ENCODE measurements at places on chromosomes 12 and 14.
A peak's percentile ranks its signal among the peaks of the same experiment; 100 is the strongest.

GRCh38 chr12:117344716-117345115, 16.7 kb downstream of the NOS1 start:
- DNase-seq = no peak

DNA sequence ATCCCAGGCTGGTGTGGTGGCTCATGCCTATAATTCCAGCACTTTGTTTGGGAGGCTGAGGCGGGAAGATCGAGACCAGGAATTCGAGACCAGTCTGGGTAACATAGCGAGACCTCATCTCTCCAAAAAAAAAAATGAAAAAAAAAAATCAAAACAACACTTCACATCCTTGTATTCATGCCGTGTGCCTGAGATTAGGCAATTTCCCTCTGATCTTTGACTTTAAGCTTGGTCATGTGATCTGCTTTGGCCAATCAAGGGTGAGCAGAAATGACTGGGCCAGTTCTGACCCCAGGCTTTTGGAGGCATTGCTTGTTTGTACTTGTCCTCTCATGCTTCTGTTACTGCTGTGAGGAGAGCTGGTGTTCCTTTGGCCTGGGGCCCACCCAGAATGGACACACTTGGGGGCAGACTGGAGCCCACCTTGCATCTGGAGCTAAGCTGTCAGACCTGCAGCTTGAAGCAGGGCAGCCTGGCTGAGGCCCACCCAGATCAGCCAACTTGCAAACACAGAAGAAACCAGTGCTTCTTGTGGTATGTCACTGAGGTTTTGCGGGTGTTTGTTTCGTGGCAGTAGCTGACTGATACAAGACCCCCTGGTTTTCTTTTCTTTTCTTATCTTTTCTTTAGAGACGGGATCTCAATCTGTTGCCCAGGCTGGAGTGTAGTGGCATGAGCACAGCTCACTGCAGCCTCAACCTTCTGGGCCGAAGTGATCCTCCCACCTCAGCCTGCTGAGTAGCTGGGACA, 29.7 kb upstream of the TBX3 start:
- no peak for DNase-seq

- no peak for DNase-seq
Observed at GRCh38 chr12:109448707-109449390, 28.3 kb downstream of the KCTD10 start.

- no peak for DNase-seq
Observed at GRCh38 chr14:101878822-101879528, 85.4 kb upstream of the DYNC1H1 start.

DNA sequence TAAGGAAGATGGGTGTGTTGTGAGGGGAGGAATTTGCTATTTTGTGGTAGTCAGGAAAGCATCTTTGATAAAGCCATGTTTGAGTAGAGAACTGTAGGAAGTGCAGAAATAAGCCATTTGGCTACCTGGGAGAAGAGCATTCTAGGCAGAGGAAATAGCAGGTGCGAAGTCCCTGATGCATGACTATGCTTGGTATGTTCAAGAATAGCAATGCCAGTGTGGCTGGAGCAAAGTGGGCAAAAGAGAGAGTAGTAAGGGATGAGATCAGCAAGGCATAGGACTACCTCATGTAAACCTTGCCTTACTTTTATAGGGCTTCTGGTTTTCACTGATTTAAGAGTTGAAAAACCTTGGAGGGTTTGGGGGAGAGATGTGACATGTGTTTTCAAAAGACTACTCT, 365.5 kb upstream of the GARIN6 start:
- DNase-seq = no peak

GRCh38 chr12:12008931-12009611, 61.7 kb upstream of the BCL2L14 start:
- DNase-seq = peak; percentile 78

DNA sequence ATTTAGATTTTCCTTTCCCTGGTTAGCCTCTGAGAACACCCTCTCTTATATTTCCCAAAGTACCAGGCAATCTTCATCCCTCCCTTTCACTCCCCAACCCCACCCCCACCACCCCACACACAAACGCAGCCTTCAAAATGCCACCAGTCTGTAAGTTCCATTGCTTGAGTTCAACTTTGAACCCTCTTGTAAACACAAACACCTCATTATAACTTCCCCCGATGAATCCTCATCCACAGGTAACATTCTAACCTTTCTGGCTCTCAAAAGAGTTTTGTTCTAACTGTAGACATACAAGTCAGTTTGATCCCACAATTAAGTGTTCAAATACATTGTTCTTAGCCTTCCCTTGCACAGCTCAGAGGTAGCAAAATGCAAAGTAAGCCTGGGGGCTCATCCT, 199.4 kb upstream of the FOXN3 start:
- DNase-seq = no peak

- no peak for DNase-seq
Observed at GRCh38 chr12:92000597-92000996, 145.0 kb downstream of the BTG1 start.

GRCh38 chr14:37587131-37587803, 7.8 kb downstream of the FOXA1 start:
- DNase-seq = no peak

- DNase-seq = no peak
Observed at GRCh38 chr12:5102261-5102789, 58.6 kb downstream of the KCNA5 start.

GRCh38 chr14:43169722-43170121, 1337.4 kb downstream of the FSCB start:
- DNase-seq = no peak

DNA sequence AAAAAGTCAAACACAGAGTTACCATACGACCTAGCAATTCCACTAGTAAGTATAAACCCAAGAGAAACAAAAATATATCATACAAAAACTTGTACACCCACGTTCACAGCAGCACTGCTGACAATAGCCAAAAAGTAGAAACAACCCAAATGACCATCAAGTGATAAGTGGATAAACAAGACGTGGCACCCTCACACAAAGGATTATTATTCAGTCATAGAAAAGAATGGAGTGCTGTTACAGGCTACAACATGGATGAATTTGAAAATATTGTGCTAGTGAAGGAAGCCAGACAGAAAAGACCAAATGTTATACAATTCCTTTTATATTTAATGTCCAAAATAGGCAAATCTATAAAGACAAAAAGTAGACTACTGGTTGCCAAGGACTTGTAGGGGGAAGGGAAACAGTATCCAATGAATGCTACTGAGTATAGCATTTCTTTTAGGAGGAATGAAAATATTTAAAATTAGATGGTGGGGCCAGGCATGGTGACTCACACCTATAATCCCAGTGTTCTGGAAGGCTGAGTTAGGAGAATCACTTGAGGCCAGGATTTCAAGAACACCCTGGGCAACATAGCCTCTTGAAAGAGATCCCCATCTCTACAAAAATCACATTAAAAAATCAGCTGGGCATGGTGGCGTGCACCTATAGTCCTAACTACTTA, 41.9 kb downstream of the SPTLC2 start:
- DNase-seq = no peak

GRCh38 chr12:91367234-91367849, 184.7 kb upstream of the DCN start:
- DNase-seq = peak; percentile 23

- no peak for DNase-seq
Observed at GRCh38 chr12:94231709-94232108, 83.3 kb downstream of the PLXNC1 start.

GRCh38 chr12:54126696-54127537, 61.9 kb downstream of the SMUG1 start:
- peak; percentile 78 for DNase-seq

- DNase-seq = no peak
Observed at GRCh38 chr14:24913746-24914145, 136.2 kb downstream of the STXBP6 start.

DNA sequence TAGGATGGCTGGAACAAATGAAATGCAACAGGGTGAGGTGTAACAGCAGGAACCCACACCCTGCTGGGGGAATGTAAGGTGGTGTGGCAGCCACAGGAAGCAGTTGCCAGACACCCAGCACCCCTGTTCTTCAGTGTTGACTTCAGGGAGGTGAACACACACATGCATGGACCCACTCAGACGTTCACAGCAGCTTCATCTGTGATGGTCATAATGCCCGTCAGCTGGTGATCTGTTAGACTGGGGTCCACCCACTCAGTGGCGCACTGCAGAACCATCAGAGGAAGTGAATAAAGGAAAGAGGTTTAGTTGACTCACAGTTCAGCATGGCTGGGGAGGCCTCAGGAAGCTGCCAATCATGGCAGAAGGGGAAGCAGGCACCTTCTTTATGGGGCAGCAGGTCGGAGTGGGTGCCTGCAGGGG, 22.7 kb upstream of the TEX22 start:
- no peak for DNase-seq

GRCh38 chr12:10310926-10311720, 3.5 kb downstream of the KLRD1 start:
- no peak for DNase-seq

DNA sequence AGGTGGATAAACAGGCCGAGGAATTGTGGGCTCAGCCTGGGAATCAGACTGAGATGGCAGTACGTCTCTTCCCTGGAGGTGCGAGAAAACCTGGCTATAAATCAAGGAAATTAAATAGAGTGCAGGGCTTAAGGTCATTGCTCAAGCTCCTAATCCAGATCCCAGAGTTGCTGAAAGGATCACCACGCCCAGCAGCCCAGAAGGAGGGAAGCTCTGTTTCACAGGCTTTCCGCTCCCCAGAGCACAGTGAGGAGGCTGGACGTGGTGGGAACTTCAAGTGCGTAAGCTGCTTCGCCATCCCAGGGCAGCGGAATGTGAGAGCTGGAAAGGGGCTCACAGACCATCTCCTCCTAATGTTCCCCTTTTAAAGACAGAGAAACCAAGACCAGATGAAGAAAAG, 651.6 kb upstream of the TBX3 start:
- no peak for DNase-seq

DNA sequence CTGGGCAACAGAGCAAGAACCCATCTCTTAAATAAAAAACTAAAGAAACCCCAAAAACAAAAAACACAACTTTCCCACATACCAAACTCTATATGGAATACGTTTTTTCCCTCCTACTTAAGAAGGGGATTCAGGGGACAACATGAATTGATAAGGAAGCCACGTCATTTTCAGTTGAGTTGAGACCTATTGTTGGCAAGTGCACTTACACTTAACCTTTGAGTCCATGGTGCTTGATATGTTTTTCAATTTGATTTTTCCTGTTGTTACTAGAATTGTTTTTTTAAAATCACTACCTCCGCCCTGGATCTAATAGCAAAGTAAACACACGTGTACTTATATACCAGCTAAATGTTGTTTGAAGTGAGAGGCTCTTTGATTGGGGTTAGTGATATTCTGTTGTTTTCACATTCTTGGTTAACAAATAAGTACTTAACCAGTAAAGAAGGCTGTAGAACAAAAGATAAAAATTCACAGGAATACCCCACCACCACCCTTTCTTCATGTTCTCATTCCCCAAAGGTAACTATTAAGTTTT, 2.0 kb downstream of the FAM177A1 start:
- no peak for DNase-seq

GRCh38 chr12:129185855-129186254, 332.6 kb downstream of the GLT1D1 start:
- DNase-seq = no peak

DNA sequence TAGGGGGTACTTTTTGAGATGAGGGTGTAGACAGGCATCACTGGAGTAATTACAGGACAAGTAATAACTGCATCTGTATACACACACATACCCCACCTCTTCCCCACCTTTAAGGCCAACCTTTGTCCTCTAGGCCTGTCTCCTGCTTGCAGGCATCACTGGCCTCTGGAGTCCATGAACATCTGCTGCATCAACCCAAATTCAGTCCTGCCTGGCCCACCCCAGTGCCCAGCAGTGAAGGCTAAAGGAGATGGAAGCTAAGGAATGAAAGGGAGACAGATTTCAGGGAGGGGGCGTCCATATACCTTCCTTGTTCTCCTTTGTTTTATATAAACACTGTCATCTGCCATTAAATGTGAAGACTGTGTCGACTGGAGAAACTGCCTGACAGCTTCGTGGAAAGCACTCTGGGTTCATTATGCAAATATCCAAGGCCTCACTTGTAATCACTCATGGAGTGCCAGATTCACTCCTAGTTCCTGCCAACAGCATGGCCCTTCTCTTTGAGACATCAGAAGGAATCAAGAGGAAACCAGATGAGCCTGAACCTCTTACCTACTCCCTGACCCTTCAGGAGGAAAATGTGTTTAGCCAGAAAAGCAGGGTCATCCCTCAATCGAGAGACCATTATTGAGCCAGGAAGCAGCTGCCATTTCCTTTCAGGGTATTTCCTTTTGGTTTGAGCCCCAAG, 64.4 kb downstream of the SERPINA3 start:
- no peak for DNase-seq

All from iPS-NIHi11 (cell line).